ENCODE measurements at places on chromosomes 16 and 17.

- no peak for DNase-seq
Measured at GRCh38 chr17:4558347-4558971, 1.9 kb downstream of the GGT6 start.

DNA sequence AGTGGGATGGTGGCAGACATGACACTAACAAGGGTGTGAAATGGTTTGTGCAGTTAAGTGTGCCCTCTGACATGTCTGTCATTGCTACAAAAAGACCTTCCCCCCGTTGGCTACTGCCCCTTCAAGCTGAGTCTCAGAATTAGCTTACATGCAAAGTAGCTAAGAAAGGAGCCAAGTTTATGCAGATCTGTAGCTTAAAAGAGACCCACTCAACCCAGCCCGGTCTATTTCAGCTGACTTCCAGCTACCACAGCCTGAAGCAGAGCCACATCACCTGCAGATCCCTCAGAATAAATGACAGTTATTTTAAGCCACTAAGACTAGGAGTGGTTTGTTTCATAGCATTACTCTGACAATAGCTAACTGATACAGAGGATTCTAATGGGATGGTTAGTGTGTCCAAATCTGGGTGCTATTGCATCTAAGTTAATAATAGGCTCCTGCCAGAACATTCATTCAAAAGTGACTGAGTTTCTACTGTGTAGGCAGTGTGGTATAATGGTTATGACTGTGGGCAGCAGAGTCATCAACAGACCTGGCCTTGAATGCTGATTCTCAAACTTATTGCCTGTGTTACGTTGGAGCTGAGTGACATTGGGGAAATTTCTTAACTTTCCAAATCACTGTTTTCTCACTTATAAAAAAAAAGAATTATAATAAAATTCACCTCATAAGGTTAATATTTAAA lies 11.7 kb downstream of the C17orf67 start:
- DNase-seq: no peak

DNA sequence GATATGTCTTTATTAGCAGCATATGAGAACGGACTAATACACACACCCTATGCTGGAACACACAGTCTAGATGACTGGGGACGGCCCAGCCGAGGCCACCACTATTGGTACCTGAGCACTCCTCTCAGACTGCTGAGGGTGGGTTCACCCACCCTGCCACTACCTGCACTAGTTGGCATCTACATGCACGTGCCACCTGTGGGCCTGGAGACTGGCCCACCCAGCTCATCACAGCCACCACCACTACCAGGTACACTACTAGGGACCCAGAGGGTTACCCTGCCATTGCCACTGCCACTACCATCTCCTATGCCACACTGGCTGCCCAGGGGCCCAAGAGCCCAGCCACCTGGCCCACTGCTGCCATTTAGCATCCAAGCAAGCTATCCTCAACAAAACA lies 32.5 kb downstream of the MEAK7 start:
- DNase-seq: no peak

GRCh38 chr17:64056269-64057005 lies 36.0 kb upstream of the ICAM2 start:
- DNase-seq: peak; percentile 77

- DNase-seq: no peak
Measured at GRCh38 chr16:2425825-2426430, 3.3 kb upstream of the CCNF start.

DNA sequence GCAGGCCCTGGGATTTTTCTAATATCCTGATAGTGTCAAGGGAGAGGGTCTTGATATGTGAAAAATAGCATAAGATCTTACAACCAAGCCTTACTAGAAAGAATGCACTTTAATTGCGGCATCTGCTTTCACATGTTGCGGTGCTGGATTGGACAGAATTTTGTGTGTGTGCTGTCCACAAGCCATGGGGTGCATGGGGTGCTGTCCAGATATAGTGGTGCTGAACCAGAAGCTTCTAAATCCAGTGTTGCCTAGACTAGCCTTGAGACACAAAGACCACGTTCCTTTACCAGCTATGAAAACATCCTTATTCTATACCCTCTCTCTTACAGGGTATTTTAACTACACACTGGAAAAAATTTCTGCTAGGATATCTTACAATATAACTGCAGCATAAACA lies 244.0 kb downstream of the TMEM114 start:
- peak; percentile 66 for DNase-seq

GRCh38 chr17:2157081-2157480 lies 102.2 kb downstream of the HIC1 start:
- DNase-seq: no peak

DNA sequence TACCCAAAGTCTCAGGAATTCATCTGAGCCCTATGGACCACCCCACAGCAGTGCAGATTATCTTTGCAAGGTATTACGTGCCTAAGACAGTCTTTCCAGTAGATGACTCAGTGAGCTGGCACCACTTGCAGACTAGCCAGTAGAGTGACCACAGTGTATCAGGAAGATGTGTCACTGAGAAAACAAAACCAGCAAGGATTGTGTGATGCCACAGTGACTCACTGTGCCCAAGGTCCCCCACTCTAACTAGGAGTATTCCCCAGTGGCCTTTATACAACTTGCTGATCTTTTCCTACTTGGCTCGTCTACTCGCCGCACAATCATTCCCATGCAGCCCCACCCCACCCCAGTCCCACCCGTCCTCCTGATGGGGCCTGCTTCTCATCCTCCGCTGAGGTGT lies 26.8 kb upstream of the PRKCA start:
- DNase-seq: no peak

GRCh38 chr16:65767125-65767524 lies 599.4 kb upstream of the CDH5 start:
- DNase-seq: no peak

GRCh38 chr17:62712171-62712581 lies 84.7 kb downstream of the MRC2 start:
- DNase-seq: no peak

GRCh38 chr16:10558746-10559641 lies 21.4 kb downstream of the EMP2 start:
- peak; percentile 63 for DNase-seq

DNA sequence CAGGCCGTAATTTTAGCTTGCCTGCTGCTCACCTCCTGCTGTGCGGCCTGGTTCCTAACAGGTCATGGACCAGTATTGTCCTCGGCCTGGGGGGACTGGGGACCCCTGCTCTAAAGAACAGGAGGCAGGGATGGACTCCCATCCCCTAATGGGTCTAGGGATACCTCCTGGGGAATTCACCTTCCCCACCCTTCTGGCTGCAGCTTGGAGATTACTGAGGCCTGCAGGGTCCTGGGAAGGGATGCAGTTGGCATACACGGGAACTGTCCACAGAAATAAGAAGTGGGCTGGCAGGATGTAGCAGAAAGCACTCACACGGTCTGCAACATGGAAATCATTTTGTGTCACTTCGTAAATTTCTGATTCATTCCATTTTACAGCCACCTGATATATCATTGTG lies 123.0 kb downstream of the C16orf95 start:
- no peak for DNase-seq

- no peak for DNase-seq
Measured at GRCh38 chr17:27218719-27219488, 75.0 kb upstream of the WSB1 start.

- no peak for DNase-seq
Measured at GRCh38 chr16:28187595-28188004, 24.2 kb downstream of the XPO6 start.

- peak; percentile 30 for DNase-seq
Measured at GRCh38 chr17:80959330-80960036, 32.2 kb upstream of the CHMP6 start.

- peak; percentile 54 for DNase-seq
Measured at GRCh38 chr17:1639549-1640180, 5.9 kb downstream of the SCARF1 start.

- peak; percentile 21 for DNase-seq
Measured at GRCh38 chr17:64679710-64680216, 17.7 kb upstream of the SMURF2 start.

GRCh38 chr17:74904687-74905409 lies 11.4 kb upstream of the FADS6 start:
- no peak for DNase-seq

GRCh38 chr16:13921328-13921727 lies 1.4 kb downstream of the ERCC4 start:
- no peak for DNase-seq

DNA sequence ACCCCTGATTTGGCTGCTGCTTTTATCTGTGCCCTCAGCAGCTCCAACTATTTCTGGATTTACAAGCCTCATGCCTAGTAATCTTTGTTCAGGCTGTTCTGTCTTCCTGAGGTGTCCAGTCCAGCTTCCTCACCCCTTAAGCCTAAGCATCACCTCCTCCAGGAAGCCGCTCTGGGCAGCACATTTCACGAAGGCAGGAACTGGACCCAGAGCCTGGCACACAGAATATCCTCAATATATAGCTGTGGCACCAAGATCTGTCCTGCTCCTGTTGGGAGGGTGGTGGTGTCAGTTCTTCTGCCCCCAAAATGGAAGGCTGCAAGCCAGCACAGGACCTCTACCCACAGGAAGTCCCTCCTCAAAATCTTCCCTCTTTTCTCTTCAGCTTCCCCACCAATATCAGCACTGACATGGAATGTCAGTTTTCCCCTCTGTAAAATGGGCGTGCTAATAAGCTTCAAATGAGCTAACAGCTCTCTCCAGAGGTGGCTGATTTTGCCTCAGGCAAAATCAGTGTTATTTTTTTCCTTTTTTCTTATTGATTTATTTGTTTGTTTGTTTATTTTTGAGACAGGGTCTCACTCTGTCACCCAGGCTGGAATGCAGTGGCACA lies 6.9 kb upstream of the NEUROD2 start:
- DNase-seq: no peak

DNA sequence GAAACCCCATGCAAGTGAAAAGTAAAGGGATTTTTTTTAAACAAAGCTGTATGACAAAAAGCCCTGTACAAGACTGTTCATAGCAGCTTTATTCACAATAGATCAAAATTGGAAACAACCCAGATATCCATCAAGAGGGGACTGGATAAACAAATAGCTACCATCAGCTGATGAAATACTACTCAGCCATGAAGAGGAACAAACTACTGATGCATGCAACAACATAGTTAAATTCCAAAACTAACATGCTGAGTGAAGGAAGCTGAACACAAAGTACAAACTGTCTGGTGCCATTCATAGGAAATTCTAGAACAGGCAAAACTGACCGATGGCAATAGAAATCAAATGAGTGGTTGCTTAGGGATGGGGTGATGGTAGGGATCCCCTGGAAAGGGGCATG lies 15.1 kb downstream of the FOXJ1 start:
- no peak for DNase-seq

All from iPS-NIHi11 (cell line).